Activated T-cell treated with anti-CD3 and anti-CD28 coated beads, Interleukin-2, amount 50 U/mL, for 1 hour (primary cell): ENCODE measurements at places on chromosomes 16 and 17.

GRCh38 chr16:56336711-56337110, 88.6 kb downstream of the AMFR start:
- DNase-seq, result no peak

DNA sequence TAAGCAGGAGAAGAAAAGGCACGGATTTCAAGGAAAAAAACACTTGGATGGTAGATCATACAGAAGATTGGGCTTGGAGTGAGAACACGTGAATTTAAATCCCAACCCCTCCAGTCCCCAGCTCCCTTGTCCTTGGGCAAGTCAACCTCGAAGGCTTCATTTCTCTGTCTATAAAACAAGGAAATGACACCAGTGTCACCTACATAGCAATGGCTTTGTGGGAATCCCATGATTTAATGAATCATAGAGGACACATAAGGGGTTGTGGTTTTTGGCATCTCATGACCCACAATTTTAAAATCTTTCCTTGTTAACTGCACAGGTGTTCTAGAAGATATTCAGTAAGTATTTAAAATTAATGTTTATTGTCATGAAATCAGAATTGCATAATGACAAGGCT, 8.2 kb upstream of the CCL2 start:
- no peak for DNase-seq

- no peak for DNase-seq
Observed at GRCh38 chr17:7211491-7212273, 8.0 kb downstream of the DLG4 start.

DNA sequence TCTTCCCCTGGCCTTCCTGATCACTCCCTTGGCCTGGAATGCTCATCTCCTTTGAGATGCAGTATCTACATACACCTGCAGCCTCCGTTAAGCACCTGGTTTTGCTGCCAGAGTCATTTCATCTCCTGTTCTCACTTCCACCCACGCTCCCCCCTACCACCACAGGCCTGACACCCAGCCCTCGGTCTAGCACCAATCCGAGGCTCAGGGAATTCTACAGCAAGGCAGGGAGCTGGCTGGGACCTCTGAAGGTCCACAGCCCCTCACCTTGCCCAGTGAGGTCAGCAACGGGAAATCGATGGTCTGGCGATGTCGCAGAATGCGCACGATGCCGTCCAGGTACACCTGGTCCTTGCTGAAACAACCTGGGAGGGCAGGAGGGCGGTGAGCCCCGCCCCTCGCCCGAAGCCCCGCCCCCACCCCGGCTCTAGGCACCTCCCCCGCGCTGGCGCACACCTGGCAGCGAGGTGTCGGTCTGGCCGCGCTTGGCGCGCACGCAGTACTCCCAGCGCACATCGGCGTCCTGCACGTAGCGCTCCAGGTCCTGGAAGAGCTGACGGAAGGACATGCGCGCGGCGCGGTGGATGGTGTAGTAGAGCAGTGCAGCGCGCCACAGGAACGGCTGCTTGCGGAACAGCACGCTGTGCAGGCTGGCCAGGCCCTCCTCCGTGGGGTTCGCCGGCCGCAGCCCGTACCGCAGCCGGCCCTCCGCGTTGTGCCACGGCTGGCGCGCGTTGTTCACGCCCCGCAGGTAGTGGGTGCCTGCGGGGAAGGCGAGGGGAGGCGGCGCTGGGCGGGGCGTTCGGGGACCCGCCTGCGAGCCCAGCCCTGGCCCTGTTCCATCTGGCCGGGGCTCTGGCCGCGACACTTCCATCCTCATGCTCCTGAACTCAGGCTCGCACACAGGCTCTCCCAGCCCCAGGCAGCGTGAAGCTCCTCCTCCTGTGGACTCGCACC, 5.7 kb downstream of the MATCAP1 start:
- peak; percentile 70 for DNase-seq

- DNase-seq, result no peak
Observed at GRCh38 chr17:60535382-60536279, 9.6 kb upstream of the APPBP2 start.

- no peak for DNase-seq
Observed at GRCh38 chr16:80846680-80847079, 42.3 kb upstream of the CDYL2 start.

DNA sequence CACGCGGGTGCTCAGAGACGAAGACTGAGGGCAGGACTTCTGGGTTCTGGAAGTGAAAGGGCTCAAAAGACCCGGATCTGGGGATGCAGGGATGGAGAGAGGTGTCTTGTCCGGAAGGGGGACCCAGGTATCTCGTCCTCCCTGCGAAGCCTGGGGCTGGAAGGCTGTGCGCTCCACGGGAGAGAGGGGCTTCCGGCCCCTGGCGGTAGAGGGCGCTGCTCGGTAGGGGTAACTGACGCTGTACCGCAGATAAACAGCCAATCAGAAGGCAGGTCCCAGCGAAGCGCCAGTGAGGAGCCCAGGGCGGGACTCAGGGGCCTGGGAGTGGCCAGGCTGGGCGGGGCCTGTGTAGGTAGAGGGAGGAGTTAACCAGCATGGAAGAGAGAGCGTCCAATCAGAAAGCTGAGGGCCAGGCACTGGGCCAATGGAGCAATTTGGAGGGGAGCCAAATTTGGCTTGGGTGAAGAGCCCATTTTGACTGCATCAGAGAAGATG, 804 bp downstream of the TGFB1I1 start:
- DNase-seq, result peak; percentile 60

GRCh38 chr17:32777436-32777835, 99.5 kb downstream of the MYO1D start:
- DNase-seq, result no peak

GRCh38 chr16:69680358-69680757, 46.0 kb downstream of the NQO1 start:
- DNase-seq, result no peak

GRCh38 chr16:57093666-57094564, 1.5 kb downstream of the CPNE2 start:
- no peak for DNase-seq
